ENCODE measurements at places on chromosomes 12 and 14.

DNA sequence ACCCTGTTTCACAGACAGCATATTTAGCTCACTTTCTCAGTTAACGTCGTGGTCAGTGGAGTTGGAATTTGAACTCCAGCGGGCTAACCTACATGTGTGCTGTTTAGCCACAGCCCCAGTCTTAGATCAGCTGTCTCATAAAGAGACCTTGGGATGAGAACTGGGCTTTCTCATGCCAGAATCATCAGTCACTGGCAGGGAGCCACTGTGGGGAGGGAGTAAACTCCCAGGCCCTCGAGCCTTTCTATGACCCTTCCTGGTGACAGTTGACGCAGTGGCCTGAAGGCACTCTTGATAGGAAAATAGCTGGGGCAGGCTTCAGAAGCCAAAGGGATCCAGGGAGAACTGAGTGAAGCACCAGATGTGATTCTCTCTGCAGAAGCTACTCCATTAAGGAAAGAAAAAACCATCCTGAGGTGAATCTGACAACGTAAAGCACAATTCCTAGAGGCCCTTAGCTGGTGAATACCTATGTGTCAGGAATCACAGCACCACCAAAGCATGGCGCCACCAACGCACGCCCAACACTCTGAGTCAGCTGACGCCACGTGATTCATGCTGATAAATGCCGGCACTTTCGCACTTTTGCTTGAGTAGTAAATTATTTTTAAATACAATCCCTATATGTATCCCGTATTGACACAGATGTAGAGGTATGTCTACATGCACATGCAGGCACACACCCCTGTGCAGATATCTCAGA lies 279.6 kb upstream of the TMEM132C start:
- DNase-seq, result no peak

DNA sequence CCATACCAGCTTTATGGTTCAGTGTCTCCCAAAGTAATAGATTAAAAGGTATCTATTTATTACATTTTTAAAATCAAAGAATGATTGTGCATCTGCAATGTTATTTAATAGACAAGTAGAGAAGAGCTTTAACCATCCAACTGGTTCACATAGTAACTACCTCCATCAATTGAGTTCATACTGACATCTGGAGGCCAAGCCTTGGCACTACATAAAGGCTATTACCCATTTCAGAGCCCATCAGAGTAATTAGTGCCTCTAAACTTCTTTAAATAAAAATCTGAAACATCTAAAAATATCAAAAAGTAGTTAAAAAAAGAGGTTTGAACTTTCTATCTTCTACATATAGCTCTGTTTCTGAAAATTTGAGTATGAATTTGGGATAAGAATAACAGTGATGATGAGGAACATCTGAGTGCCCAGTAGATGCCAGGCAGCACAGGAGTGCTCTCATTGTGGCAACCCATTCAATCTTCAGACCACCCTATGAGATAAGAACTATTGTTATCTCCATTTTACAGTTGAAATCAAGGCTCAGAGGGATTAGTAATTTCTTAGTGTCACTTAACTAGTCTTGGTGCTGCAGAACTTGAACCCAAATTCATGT lies 132.9 kb upstream of the DAAM1 start:
- no peak for DNase-seq

- DNase-seq, result no peak
These were observed 78.8 kb downstream of the OSBPL8 start for GRCh38 chr12:76480796-76481195.

DNA sequence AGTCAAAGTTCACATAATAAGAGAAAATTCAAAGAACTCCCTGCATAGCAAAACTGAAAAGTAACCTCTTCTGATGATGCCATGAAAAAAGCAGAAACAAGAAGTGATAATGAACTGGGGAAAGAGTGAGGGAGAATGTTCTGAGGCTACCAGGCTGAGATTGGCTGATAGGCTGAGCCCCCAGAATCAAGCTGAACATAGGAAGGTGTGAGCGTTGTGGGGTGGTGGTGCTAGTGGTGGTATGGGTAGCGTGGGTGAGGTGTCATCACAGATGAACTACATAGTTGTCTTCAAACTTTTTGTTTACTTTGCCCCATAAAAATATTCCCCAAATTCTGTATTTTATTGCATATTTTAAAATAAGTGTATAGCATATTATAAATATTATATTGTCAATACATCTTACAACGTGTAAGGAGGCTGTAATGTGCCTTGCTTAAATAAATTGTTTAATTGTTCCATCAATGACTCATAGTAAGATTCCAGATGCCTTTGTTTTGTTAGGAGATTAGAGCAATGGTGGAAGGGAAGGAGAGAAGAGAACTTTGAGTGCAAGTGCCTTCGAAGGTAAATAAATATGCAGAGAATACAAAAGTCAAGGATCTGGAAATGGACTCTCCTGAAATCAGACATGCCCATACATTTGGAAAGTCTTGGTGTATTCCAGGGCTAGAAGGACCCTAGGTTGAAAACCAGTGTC lies 15.8 kb upstream of the CFAP54 start:
- DNase-seq, result no peak

- DNase-seq, result no peak
These were observed 417.2 kb upstream of the NOVA1 start for GRCh38 chr14:27015065-27015464.

DNA sequence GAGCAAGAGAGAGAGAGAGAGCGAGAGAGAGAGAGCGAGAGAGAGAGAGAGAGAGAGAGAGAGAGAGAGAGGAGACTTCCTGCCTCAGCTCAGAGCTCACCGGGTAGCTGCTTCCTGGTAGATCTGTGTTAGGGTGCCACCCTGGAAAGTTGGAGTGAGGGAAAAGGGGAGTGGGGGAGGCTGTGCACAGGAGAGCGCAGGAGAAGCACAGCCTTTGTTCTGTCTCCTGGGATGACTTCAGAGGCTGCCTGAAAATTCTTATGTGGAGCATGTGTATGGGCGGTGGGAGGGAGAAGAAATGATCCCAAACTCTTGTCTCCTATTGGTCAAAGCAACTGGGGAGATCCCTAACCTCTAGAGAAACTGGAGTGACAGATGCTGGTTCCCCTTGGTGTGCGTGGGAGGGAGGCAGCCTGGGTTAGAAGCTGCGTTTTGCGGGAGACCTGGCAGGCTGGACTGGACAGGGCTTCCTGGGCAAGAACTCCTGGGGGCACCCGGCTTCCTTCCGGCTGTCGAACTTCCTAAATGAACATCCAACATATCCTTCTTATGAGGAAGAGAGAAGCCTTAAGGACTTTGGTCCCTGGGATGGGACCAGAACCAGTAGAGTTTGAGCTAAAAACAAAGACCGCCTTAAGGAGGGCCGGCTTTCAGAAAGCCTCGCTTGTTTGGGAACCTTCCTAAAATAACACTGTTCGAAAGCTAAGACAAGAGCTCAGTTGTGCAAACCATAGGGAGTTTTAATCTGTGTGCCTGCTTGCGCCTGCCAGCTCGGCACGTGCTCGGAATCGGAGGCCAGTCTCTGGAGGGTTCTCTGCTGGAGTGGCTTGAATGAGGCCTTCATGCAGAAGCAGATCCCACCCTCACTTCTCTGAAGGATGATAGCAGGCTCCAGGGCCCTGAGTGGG lies 30.4 kb upstream of the BEGAIN start:
- no peak for DNase-seq

GRCh38 chr14:36827861-36828260 lies 166.2 kb downstream of the PAX9 start:
- DNase-seq, result no peak

- no peak for DNase-seq
These were observed 47.7 kb upstream of the IGF1 start for GRCh38 chr12:102528111-102528510.

GRCh38 chr12:128059621-128060370 lies 207.2 kb upstream of the TMEM132C start:
- no peak for DNase-seq

DNA sequence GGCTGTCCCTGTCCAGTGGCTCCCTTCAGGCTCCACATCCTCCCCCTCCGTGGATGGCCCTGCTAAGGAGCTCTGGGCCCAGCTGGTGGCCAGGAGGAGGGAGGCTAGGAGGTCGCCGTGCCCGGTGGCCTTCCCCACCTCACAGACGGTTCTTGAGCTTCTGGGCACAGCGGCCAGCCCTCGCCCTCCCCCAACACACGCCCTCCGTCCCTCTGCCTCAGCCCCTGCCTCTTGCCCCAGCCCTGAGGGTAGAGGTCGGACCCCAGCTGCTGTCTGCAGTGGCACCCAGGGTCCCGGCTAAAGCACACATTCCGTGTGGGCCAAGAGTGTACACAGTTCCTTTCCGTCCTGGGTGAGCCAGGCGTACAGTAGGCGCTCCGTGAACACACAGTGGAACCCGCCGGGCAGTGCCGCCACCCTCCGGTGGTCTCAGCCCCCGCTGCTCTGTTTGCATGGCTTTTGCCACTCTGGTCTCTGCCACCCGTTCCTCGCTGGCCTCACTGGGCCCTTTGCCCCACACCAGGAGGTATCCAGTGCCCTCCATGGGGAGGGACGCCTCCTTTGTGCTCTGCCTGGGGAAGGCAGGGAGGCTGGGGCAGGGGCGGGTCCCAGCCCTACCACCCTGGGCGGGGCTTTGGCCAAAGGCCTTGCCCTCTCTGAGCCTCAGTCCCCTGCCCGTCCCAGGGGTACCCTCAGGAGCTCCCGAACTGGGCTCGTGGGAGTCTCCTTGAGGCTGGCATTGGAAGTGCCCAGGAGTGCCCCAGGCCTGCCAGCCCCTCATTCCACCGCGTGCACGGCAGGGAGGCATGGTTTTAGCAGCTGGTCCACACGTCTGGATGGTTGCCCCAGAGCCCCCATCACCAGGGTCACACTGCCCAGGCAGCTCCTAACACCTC lies 13.0 kb downstream of the TRMT61A start:
- no peak for DNase-seq

- no peak for DNase-seq
These were observed 34.2 kb upstream of the C12orf50 start for GRCh38 chr12:88063375-88063774.

DNA sequence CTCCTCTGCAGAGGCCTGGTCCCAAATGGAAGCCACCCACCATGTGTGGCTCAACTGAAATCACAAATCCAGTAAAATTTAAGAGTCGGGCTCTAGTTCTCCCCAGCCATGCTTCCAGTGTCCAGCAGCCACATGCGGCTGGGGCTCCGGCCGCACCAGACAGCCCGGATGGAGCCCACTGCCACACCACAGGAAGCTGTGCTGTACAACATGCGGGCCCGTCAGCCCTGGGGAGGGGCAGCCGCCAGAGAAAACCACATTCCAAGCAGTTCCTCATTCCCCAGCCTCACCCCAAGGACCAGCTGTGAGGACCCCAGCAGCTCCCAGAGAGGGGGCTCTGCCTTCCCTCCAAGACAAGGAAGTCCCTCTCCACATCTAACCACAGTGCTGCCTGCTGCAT lies 135.0 kb downstream of the NCOR2 start:
- DNase-seq, result no peak

DNA sequence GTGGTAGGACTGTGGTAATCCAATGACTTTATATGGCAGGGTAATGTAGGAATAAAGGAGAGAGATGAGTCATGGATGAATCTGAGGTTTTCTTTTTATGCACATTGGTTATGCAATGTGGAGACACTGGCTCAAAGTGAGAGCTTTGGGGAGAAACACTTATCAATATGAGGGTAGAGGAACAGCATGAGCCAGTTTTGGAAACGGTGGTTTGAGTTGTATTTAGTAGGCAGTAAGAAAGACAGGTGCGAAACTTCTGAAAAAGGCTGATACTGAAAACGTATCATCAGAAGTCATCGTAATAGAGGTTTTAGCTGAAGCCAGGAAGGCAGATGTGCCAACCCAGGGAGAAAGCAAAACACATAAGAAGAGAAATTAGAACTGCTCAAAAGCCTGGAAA lies 854.8 kb upstream of the SEL1L start:
- DNase-seq, result no peak

GRCh38 chr14:77082356-77082755 lies 15.7 kb upstream of the CIPC start:
- no peak for DNase-seq

- DNase-seq, result no peak
These were observed 613.0 kb downstream of the DIO2 start for GRCh38 chr14:79598339-79598738.

GRCh38 chr12:122104844-122105243 lies 26.3 kb downstream of the MLXIP start:
- DNase-seq, result no peak

DNA sequence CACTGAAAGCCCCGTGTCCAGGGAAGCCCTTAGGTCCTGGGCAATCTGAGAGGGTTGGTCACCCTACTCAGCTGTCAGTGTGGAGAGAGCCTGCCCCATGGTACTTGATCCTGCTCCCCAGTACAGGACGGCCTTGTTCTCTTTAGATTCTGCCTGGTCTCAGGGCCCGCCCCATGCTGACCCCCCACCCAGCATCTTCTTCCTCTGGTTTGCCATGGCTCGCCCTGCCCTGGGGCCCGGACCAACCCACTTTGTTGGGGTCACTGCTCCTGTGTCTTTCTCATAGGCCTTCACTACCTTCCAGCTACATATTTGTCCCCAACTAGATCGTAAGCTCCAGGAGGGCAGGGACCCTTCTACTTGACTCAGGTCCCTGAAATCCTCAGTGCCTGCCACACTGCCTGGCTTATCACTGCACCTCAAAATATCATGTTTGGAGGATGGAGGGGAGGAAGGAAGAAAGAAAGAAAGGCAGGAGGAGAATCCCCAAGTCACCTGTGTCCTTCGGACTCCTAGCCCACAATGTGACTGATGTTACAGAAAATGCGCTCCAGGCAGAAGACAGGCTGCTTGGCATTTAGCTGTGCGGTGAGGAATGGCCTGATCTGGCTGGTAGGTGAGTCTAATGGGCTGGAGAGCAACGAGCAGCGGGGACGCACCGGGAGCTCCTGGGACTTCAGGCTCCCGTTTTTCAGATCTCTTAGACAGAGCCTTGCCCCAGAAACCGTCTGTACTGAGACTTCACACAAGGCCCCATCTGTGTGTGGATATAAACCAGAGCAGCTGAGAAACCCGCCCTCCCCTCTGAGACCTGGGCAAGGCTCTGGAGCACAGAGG lies 66.1 kb downstream of the C14orf132 start:
- DNase-seq, result no peak

- DNase-seq, result peak; percentile 94
These were observed 18.8 kb upstream of the NR4A1 start for GRCh38 chr12:52032446-52032803.

DNA sequence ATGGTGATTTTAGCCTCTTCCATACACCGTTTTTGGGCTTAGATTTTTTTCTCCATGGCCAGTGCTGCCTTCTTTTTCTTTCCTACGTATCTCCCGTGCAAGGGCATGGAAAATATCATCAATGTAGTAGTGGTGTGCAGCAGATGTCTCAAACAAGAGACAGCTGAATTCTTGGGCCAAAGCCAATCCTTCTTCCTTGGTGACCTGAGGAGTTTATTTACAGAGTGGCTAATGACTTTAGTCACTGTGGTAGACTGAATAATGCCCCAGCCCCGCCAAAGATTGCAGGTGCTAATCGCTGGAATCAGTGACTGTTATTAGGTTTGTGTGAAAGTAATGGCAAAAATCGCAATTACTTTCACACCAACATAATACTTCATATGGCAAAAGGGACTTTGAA lies 235.5 kb upstream of the NOS1 start:
- DNase-seq, result no peak
